ENCODE measurements at places on chromosomes 5 and 9.

DNA sequence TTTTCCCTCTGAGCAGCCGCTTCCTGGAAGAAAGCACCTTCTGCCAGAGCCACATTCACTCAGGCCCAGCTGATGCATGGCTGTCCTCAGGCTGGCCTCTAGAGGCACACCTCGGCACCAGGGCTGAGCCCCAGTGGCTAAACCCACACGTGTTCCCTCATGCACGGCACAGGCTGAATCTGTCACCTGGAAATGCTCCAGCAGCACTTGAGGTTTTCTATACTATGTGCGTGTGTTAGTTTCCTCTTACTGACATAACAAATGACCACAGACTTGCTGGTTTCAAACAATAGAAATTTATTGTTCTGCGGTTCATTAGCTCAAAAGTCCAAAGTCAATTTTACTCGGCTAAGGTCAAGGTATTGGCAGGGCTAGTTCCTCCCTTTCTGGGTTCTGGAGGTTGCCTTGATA lies 141.4 kb downstream of the LRRC70 start:
- DNase-seq = peak; percentile 17

DNA sequence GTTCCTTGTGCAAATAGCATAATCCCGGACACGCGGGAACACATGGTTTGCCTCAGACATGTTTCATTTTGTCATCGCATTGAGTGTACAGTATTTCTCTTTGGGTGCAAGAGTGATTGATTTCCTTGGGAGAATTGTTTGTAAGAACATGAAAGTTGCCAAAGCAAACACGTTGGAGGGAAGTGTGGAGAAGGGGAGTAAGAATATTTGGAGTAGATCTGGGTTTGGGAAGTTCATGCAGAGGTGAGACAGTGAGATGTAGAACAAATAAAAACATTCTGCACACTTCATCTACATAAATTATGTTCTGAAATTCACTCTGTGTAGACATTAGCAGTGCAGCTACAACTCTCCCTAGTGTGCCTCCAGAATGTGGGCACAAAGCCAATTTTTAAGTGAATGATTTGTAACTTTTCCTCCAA lies 24.0 kb downstream of the FOXD1 start:
- no peak for DNase-seq

- DNase-seq = no peak
Observed at GRCh38 chr5:68067976-68068603, 147.5 kb upstream of the PIK3R1 start.

DNA sequence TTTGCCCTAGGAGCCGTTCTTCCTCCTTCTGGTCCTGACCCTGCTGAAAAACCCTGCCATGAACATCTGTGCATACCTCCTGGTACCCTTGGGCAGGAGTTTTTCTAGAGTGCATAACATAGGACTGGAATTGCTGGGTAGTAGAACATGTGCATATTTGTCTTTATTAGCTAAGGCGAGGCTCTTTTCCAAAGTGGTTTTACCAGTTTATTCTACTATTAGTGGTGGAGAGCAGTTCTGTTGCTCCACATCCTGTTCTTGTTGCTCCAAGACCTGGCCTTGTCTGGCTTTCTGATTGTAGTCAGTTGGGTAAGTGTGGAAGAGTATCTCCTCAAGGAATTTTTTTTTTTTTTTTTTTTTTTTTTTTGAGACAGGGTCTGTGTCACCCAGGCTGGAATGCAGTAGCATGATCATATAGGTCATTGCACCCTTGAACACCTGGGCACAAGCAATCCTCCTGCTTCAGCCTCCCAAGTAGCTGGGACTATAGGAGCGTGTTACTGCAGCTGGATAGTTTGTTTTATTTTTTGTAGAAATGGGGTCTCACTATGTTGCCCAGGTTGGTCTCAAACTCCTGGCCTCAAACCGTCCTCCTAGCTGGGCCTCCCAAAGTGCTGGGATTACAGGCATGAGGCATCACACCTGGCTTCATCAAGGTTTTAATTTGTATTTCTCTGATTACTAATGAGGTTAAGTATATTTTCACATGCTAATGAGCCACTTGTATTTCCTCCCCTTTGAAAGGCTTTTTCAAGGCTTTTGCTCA lies 85.2 kb downstream of the SPRY4 start:
- DNase-seq = no peak

DNA sequence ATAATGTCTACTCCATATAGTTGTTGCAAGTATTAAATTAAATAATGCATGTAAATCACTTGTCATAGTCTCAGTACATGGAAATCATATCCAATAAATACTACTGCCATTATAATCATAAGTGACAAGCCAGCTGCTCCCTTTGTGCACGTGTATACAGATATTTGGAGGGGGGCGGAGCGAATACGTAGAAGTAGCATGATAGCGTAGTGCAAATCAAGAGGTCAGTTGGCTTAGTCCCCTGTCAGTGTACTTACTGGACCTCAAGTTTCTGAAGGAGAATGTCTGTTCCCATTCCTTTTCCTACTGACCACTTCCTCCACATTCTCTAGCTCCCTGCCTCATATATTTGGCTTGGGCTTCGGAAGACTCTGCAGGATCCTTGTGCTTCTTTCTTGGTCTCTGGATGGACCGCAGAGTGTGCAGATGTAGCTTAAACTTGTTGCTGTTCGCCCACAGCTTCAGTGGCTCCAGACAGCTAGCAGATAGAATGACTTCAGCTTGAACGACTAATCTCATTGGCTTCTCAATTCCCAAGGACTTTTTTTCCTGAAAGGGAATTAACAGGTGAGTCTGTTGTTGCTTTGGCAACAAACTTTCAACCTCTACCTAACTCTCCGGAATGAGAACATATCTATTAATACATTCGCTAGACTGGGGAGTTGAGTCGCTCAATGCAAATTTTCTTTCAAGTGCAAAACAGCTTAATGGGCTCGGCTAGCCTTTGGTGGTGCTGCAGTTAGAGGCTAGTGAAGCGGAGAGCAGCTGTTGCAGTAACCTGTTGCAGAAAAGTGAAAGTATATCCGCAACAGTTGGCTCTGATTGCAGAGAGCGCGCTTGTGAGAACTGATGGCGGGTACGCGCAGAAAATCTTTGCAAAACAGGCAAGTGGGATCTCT lies at the start of gene PCDHB1:
PCDHB1 (plus strand) TSS at position 753 of the 899 bp plus-strand sequence; CDS start at position 850, 97 bp downstream.
- no peak for DNase-seq

DNA sequence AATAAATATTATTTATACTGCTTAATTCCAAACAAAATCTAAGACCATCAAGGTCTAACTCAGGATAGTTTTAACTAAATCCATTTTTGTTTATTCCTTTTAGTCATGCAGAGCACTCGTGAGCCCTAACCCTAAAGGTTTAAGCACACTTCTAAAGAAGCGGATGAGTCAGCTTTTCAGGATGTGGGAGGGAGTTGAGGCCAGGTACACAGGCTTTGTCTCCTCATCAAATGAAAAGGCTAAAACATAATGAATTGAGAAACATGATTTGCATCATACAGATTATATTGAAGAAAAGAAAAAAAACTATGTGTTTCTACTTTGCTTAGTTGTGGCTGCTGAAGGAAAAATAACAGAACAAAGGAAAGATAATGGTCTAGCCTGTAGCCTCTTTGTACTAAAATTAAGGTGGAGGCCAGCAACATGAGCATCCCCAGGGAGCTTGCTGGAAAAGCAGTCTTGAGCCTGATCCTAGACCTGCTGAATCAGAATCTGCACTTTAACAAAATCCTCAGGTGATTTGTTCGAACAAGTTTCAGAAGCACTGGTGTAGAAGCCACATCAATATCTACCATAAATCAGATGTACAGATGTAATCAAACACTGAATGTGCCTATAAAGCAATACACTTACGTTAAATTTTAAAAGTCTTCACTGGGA lies 21.1 kb upstream of the ISCA1 start:
- no peak for DNase-seq

DNA sequence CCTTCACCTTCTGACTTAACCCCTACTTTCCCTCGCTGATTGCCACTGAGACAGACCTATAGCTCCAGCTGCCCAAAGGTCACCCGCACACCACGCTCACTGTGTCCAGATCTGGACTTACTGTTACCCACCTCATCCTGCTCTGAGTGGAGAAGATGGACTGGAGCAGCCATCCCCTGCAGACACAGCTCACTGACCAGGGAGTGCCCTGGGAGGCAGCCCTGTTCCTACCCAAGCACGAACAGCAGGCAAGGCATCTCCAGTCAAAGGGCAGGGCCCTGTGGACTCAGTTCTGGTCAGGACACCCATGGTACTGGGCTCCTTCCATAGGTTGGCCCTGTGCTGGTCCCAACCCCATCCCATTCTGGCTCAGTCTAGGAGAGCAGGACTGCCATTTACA lies 9.5 kb upstream of the BARX1 start:
- DNase-seq = no peak

- DNase-seq = no peak
Observed at GRCh38 chr5:81719743-81720345, 31.1 kb downstream of the SSBP2 start.

DNA sequence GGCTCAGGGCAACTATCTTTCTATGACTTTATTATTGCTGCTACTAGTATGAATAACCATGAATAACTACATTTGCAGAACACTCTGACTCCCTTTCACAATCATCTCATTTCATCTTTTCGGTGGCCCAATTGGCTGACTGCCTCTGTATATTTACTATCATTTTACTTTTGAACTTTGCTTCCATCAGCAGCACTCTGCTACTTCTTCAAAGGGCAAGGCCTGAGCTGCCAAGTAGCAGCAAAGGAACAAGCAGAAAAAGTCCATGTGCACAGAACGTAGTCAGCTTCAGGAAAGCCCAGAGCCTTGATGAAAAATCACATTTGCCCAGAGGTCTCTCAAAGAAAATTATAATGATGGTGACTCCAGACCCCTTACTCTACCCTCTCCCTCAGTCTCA lies 214.5 kb upstream of the PUM3 start:
- no peak for DNase-seq

DNA sequence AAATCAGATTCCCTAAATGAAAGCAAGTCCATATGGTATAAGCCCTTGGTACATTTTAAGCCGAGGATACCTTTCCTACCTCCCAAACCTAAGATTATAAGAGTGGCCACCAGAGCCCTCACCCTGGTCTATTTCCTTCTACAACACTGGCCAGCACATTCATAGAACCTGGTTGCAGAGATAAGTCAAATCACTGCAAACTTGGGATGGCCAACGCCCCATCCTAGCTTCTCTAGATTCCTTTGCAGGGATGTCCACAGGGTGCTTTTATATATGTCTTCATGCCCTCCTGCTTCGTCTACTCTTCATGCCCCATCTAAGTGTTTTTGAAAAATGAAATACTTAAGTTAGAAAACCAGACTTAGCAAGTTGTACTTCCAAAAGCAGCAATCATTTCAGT lies 41.8 kb downstream of the SH3RF2 start:
- no peak for DNase-seq

DNA sequence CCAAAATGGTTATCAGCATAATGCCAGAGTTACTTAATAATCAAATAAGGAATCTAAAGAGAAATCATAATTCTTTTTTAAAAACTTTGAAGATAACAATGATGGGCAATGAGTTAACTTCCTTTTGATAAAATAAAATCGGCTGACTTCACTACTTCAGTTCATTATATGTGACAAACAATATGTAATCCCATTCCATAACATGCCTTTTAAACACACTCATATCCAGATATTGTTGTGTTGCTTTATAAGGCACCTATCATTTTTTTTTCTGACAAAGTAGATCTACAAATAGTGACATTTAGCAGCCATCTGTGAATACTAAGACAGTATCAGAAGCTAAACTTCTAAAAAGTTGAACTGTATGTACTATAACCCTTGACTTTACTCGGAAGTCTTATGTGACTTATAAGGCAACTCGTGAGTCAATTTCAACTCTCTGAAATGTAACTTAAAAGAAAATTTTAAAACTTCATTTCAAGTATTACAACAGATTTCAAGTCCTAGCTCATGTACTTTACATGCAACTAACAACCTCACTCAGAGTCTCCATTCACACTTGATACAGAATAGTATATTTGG lies 7.5 kb downstream of the ADAMTS6 start:
- DNase-seq = no peak
